PC-9 (cell line): ENCODE measurements at places on chromosomes 16 and 17.

DNA sequence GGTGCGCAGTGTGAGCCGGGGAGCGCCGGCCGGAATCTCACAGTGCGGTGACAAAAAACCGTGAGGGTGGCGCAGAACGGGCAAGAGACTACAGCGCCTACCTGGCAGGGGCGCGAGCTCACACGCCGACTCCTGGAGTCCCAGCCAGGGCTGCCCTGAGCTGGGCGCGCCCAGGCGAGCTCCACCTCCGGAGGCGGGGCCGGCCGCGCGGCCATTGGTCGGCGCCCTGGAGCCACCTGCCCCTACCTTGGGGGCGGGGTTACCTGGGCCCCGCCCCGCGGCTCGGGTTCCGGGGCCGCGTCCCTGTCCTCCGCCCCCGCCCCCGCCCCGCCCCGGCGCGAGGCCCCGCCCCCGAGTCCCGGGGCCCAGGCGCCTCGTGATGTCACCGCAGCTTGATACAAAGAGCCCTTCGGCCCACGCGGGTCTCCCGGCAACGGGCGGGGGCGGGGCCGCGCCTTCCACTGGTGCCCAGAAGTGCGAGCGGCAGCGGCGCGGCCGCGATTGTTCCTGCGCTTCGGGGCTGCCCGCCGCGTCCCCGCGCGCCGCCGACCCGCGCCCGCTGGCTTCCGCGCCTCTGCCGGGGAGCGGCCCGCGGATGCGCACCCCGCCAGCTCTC, 96.3 kb downstream of the RAB11FIP4 start:
- peak; percentile 94 for DNase-seq

- DNase-seq = no peak
These were observed 7.2 kb downstream of the ADORA2B start for GRCh38 chr17:15952048-15952532.

GRCh38 chr17:43372273-43372911, 26.4 kb upstream of the ARL4D start:
- DNase-seq = no peak

DNA sequence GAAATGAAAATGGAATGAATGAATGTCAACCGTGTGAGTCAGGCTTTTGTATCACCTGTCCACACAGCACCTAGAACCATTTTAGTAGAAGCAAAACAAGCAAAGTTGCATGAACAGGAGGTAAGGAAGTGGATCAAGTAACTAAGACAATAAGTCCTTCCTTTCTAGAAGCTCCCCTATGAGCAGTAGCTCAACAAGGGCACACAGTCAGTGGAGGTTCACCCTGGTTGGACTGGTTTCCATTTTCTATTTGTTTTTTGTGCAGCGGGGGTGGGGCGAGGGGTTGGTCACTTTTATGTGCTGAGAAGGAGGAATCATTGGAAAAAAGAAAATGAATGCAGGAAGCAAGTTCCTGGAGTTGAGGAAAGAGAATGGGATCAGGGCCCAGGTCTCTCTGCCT, 4.0 kb upstream of the HSBP1 start:
- DNase-seq = peak; percentile 43

DNA sequence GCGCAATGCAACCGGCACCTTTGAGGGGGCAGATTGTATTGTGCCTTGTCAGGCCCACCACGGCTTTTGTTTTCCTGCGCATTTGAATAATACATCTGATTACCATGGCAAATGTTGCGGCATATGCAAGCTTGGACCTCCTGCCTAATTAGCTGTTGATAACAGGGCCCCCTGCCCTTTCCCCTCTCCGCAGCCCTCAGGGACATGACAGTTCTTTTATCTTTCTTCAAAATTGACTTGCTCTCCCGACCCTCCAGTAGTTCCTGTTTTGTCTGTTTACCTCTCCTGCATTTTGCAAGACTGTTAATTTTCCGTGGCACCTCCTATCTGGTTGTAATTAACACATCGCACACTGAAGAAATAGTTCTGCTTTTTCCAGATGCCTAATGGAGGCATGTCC, 86.8 kb downstream of the RBFOX1 start:
- DNase-seq = no peak

DNA sequence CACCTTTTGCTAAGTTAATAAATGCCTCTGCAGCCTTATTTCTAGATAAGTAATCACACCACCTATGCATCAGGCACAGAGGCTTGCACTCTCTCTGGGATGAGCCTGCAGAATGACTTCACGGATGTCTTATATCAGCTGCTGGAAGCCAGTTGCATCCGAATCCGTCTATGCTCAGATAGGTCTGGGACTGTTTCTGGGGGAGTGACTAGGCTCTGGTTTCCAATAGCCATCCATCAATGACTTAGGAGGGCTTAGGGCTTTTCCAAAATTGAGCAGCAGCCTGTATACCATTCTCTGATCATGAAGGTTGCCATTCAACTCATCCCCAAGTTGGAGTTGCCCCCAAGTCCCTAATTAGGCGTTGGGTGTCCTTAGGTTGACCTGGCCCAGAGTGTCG, 113.3 kb upstream of the ERCC4 start:
- no peak for DNase-seq

GRCh38 chr17:51650202-51650601, 389.9 kb downstream of the UTP18 start:
- DNase-seq = no peak

- DNase-seq = no peak
These were observed 591 bp downstream of the NPW start for GRCh38 chr16:2019921-2020831.

DNA sequence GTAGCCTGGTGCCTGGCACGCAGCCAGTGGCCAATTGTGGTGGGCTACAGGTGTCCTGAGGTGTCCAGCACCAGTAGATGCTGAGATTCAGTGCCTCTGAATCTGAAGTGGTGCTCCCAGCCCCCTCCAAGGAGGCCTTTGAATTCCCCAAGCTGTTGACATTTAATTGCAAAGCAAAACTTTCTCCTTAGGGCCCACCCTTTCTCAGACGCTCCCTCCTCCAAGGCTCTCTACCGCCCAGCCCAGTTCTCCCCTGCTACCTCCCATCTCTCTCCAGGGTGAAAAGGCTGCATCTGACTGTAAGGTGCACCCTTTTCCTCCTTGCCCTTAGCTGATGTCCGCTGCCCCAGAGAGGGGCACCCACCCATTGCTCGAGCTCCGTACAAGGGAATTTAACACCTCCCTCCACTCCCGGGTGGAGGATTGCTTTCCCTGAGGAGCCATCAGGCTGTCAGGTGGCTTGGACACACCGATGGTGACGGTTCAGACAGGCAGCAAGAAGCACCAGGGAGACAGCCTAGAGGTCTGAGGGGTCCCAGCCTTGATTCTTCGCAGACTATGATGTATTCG, 1.7 kb downstream of the BEAN1 start:
- no peak for DNase-seq

GRCh38 chr17:13428611-13429042, 173.1 kb downstream of the HS3ST3A1 start:
- no peak for DNase-seq

- no peak for DNase-seq
These were observed 9.4 kb downstream of the EVPL start for GRCh38 chr17:76017481-76018339.

GRCh38 chr16:30458561-30459394, 13.1 kb upstream of the SEPHS2 start:
- no peak for DNase-seq

DNA sequence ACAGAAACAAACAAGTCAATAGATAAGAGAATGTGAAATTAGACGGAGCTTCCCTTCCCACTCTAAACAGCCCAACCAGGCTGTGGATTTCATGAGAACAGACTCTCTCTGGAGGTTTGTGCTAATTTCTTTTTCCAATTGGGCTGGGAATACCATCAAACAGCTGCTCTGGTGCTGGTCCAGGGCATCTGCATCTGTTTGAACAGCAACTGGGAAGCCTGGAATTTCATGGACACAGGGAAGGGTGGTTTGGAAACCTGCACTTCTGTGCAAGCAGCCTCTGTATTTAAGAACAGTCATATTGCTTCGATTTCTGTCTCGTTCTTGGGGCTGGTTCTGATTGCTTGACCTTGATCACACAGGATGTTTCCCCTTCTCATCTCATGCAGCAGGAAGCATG, 88.7 kb downstream of the FOXL1 start:
- DNase-seq = no peak

DNA sequence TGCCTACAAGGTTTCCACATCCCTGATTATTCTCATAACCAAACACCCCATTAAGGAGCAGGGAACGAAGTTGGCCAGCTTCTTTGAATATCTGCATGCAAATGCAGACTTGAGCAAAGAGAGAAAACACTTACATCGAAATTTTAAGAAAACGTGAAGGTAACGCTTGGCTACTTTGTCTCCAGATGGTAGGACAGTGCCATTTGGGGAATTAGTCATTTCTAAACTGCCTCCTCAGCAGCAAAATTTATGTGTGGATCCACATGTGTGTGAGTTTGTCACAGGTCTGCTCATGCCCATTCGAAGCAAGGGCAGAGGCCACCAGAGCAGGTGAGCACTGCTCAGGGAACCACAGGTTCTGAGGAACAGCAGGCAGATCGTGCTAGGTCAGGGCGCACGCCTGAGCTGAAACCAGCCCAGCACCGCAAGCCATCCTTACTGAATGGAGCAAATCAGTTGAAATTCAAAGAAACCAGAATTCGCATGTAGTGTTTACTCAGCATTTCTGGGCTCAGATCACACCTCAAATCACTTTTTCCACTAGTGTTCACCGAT, 80.1 kb downstream of the SOCS1 start:
- DNase-seq = no peak

GRCh38 chr17:56593086-56593645, 333 bp upstream of the NOG start:
- DNase-seq = no peak

DNA sequence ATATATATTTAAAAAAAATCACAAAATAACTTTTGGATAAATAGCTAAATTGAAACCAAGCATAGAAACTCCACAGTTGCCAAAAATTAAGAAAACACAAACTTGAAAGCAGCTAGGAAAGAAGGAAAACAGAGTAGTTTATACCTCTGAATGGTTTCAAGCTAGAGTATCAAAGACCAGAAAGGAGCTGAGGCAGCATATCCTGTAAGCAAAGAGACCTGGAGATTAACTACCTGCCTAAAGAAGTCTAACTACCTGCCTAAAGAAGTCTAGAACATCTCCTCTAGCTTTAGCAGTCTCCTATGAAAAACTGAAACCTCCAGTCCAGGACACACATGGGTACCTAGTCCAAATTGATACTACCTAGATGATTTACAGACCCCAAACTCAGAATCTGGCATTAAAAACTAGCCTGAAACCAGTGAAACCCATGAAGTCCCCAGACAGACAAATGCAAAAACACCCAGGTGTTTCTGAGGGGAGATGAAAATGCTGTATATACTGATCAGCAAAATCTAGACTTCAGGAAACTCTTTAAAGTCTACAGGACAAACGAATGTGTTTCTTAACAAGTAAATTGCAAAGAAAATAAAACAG, 17.6 kb downstream of the APPBP2 start:
- no peak for DNase-seq

GRCh38 chr16:56868175-56868574, 3.2 kb downstream of the SLC12A3 start:
- no peak for DNase-seq

DNA sequence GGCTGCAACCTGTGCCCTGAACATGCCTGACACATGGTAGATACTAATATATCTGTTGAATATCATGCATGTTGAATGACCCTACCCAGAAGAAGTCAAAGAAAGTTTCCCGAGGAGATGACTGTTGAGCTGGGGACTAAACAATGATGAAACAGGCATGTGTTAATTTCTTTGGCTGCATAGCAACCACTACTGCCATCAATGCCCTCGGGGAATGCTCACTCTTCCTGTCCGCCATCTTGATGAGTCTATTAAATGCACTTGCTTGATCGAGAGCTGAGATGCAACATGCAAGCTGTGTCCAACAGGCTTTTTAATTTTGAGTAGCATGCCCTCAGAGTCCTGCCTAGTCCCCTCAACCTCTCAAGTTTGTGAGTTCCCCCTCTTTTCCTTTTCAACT, 31.3 kb downstream of the GRIN2A start:
- DNase-seq = no peak

- no peak for DNase-seq
These were observed 19.7 kb downstream of the CIITA start for GRCh38 chr16:10896723-10897122.

- DNase-seq = no peak
These were observed 32.9 kb upstream of the CLEC18A start for GRCh38 chr16:69918241-69918640.

GRCh38 chr17:8572764-8573163, 57.8 kb downstream of the MYH10 start:
- DNase-seq = no peak

GRCh38 chr16:15739950-15740349, 89.9 kb downstream of the NDE1 start:
- no peak for DNase-seq

DNA sequence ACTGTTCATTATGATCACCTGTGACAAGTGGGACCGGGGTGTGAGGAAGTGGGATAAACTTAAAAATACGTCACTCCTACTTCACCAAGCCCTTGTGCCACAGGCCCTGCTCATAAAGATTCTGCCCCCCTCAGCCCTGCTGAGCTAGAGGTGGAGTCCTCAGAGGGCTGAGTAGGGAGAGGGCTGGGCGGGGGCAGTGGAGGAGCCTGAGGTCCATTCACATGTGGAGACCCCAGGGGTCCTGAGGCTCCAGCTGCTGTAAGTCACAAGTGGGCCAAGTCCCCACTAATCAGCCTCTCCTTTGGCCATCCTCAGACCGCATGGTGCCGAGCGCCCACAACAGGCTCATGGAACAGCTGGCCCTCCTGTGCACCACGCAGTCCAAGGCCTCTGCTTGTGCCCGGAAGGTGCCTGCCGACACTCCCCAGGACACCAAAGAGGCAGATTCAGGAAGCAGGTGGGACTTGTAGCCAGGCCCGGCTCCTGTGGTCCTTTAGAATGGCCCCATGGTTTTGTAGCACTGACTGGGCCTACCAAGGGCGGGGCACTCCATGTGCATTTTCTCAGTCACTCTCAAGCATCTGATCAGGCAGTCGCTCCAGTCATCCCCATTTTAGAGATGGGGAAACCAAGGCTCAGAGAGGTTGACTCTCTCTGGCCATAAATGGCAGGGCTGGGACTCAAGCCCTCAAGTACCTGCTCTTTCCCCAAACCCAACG, 10.4 kb downstream of the DNAAF8 start:
- no peak for DNase-seq

DNA sequence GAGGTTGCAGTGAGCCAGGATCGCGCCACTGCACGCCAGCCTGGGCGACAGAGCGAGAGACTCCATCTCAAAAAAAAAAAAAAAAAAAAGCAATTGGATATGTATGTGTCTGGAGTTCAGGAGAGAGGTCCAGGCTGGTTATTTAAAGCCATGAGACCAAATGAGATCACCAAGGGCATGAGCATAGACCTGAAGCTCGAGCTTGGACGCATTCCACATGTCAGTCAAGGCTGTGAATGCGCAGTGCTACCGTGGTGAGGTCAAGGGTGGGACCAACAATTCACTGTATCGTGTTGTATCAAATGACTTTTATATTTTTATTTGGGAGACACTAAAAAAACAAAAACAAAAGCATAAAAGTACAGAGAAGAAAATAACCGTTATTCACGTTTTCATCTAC, 29.1 kb upstream of the SPNS2 start:
- DNase-seq = no peak
